IMR-90 (cell line): ENCODE measurements at places on chromosomes 6 and 20. TPM values are rescaled to one million over a fixed set of nuclear protein-coding genes. Genes with fewer than 3 reads are reported as not detected.
A peak's percentile ranks its signal among the peaks of the same experiment; 100 is the strongest.

Gene FABP7
- polyA plus RNA-seq: not detected in 2 replicates

DNA sequence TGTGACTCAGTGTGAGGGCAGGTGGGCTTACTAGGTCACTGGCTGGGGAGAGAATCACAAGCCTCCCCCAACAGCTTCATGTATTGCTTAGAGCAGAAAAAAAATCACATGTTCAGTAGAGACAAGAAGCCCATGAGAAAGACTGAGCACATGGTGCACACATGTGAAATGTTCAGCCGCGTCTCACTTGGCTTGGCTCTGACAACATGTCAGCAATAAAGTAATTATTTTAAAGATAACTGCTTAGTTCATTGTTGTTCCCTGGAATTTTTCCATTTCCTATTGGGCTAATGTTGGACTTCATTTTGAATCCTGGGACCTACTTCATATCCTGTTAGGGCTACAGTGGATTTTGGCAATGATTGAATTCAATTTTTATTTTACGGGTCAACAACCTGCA lies 222.6 kb downstream of the C6orf118 start:
- no peaks in the 10 kb centered on the region for H3K4me1 ChIP-seq
- H3K27me3 ChIP-seq: no peaks in the 10 kb centered on the region
- H3K36me3 ChIP-seq: no peaks in the 10 kb centered on the region
- no peak overlapping the region for H3K27ac ChIP-seq
- DNase-seq: no peak
- H3K4me3 ChIP-seq: no peak overlapping the region

Gene ADGB
- polyA plus RNA-seq: not detected in 2 replicates

Gene DDO
- polyA plus RNA-seq: 0.13 and 0.15 TPM in 2 replicates

Gene ALDH5A1
- polyA plus RNA-seq: 0.46 and 0.48 TPM in 2 replicates

Gene WFDC5
- not detected in 2 replicates for polyA plus RNA-seq

- H3K36me3 ChIP-seq: no peaks in the 10 kb centered on the region
- H3K27me3 ChIP-seq: no peaks in the 10 kb centered on the region
- DNase-seq: peak; percentile 18
- H3K4me3 ChIP-seq: no peak overlapping the region
- H3K4me1 ChIP-seq: peaks cover 6% of the 10 kb centered on the region
Measured at GRCh38 chr20:53826597-53827291, 233.1 kb upstream of the ZNF217 start.

DNA sequence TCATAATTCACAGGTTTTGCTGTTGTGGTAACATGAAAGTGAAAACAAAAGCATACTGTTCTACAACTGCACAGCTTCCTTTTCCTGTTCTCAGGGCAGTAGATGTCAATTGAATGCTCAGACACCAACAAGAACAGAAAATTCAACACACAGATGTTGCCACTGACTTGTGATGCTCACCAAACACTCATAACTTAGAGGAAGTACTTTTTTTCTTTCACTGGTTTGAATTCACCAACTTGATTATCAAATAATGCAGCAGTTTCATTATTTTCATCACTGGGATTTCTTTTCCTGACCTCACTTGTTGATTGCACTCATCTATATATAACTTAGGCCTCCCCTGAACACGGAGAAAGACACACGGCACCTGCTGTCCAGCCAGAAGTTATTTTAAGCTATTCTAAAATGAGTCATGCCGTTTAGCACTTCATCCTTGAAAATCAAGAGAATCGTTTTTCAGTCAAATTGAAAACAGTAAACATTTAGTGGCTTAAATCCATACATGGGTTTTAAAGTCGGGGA lies 949 bp downstream of the TXLNB start:
- no peak overlapping the region for H3K4me3 ChIP-seq
- no peaks in the 10 kb centered on the region for H3K36me3 ChIP-seq
- DNase-seq: peak; percentile 75
- H3K4me1 ChIP-seq: peaks cover 6% of the 10 kb centered on the region

Gene PTCRA
- not detected in 2 replicates for polyA plus RNA-seq

Gene MAPK13
- 2.8 and 2.9 TPM in 2 replicates for polyA plus RNA-seq

Gene PGC
- polyA plus RNA-seq: not detected in 2 replicates

GRCh38 chr20:38062890-38063289 lies 29.3 kb downstream of the RPRD1B start:
- no peaks in the 10 kb centered on the region for H3K27me3 ChIP-seq
- no peak overlapping the region for H3K4me3 ChIP-seq
- no peak for DNase-seq
- H3K36me3 ChIP-seq: peaks cover 50% of the 10 kb centered on the region

DNA sequence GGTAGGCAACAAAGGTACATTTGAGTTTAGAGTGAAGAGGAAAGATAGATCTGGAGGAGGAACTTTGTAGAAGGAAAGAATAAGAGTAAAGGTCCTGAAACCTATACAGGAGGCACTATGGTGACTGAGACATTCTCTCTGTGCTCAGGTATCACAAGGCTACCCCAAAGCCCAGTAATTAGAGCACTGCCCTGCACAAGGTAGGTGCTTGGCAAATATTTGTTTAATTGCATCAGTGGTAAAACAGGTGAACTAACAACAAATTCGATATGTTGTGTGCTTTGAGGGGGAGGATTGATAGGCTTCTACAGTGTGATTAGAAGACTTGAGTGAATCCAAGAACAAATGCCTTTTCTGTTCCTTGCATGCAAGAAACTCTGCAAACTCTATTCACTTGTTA lies 6.8 kb upstream of the TSHZ2 start:
- H3K27ac ChIP-seq: no peak overlapping the region
- no peaks in the 10 kb centered on the region for H3K27me3 ChIP-seq
- no peak overlapping the region for H3K4me3 ChIP-seq
- H3K4me1 ChIP-seq: no peaks in the 10 kb centered on the region
- no peaks in the 10 kb centered on the region for H3K36me3 ChIP-seq

DNA sequence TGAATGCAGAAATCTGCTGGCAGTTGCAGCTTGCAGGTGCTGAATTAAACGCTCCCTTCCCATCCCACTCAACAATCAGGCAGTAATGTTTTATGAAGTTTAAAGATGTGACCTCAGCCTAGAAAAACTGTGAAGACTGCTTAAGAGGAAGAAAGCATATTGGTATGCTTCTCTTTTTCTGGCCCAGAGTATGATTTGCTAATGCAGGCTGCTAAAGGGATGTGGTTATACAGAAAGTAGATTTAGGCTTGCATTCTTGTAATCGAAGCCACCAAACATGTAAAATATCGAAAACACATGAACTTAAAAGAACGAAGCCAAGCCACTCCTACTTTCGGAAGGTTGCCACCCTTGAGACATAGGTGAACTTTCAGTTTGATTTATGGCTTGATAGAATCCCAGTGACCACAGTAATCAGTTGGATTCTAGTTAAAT lies 40.7 kb downstream of the MAP3K5 start:
- H3K4me1 ChIP-seq: peaks cover 5% of the 10 kb centered on the region
- no peak overlapping the region for H3K27ac ChIP-seq
- no peaks in the 10 kb centered on the region for H3K27me3 ChIP-seq
- DNase-seq: peak; percentile 16
- no peak overlapping the region for H3K4me3 ChIP-seq
- H3K36me3 ChIP-seq: no peaks in the 10 kb centered on the region

- H3K36me3 ChIP-seq: no peaks in the 10 kb centered on the region
- no peaks in the 10 kb centered on the region for H3K27me3 ChIP-seq
- H3K27ac ChIP-seq: no peak overlapping the region
- DNase-seq: no peak
- H3K4me3 ChIP-seq: no peak overlapping the region
Measured at GRCh38 chr6:87421576-87421975, 13.8 kb downstream of the CFAP206 start.

Gene CST3
- 471 and 531 TPM in 2 replicates for polyA plus RNA-seq

Gene CDSN
- not detected in 2 replicates for polyA plus RNA-seq

Gene EPPIN
- polyA plus RNA-seq: not detected in 2 replicates

- H3K4me3 ChIP-seq: no peak overlapping the region
- no peaks in the 10 kb centered on the region for H3K36me3 ChIP-seq
- H3K27ac ChIP-seq: no peak overlapping the region
- DNase-seq: no peak
Measured at GRCh38 chr6:165184192-165184979, 125.0 kb downstream of the C6orf118 start.

DNA sequence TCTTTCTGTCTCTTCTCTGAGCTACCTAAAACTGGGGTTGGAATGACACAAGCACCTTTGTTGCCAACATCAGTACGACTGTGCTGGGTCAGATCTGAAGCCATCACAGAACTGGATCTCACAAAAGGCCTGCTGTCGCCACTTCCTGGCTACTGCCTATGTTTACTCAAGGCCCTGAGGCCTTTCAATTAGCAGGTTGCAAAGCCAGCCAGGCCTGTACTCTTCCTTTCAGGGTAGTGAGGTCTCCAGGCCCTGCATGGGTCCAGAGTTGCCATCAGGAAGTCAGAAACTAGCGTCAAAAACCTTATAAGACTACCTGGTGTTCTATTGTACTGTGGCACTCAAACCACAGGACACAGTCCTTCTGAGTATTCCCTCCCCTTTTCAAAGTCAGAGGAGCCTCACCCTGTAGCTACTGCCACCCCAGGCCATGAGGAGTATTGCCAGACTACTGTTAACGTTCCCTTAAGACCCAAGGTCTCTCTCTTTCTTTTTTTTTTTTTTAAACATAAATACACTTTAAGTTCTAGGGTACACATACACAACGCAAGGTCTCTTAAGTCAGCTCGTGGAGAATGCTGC lies 937.4 kb upstream of the GJE1 start:
- H3K4me3 ChIP-seq: no peak overlapping the region
- H3K36me3 ChIP-seq: no peaks in the 10 kb centered on the region
- no peaks in the 10 kb centered on the region for H3K4me1 ChIP-seq
- no peak overlapping the region for H3K27ac ChIP-seq
- DNase-seq: no peak
- no peaks in the 10 kb centered on the region for H3K27me3 ChIP-seq

GRCh38 chr6:98323605-98324004 lies 510.8 kb upstream of the POU3F2 start:
- no peaks in the 10 kb centered on the region for H3K36me3 ChIP-seq
- H3K27ac ChIP-seq: no peak overlapping the region
- no peak for DNase-seq

DNA sequence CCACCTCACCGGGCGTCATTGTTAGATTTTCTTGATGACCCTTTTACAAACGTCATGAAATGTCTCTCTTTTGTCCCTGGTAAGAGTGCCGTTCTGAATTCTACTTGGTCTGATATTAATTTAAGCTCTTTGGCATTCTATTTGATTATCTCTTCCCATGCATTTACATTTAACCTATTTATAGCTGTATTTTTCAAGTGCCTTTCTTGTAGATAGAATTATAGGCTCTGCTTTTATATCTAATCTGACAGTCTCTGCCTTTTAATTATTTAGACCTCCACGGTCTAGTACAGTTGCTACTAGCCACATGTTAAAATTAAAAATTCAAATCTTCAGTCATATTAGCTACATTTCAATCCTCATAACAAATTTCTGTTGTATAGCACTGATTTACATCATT lies 12.6 kb downstream of the RAB22A start:
- H3K36me3 ChIP-seq: peaks cover 2% of the 10 kb centered on the region; the same call in 1 of the 2 replicates
- H3K27me3 ChIP-seq: no peaks in the 10 kb centered on the region
- no peak overlapping the region for H3K27ac ChIP-seq
- no peak for DNase-seq

DNA sequence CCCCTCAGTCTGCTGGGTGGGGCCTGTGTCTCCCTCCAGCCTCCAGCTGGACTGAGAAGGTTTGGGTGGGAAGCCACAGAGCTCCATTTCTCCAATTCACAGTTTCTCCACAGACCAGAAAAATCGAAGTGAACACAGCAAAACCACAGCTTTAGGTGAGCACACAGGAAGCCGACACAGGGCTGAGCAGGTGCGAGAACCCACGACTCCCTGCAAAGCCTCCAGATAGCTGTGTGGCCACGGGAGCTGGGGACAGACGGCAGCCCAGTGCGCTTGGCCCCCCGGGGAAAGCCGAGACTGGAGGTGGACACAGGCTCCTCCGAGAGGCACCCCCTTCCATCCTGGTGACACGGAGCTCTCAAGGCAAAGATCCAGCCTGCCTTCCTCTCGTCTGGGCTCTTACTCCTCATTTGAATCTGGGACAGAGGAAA lies 29.0 kb upstream of the MPC1 start:
- H3K36me3 ChIP-seq: peaks cover 49% of the 10 kb centered on the region
- no peak overlapping the region for H3K27ac ChIP-seq
- no peak overlapping the region for H3K4me3 ChIP-seq
- no peaks in the 10 kb centered on the region for H3K4me1 ChIP-seq
- no peak for DNase-seq
- no peaks in the 10 kb centered on the region for H3K27me3 ChIP-seq

Gene KCNB1
- 0.05 TPM in 1 of 2 replicates, not detected in the other for polyA plus RNA-seq

Gene E2F1
- 14.0 and 14.6 TPM in 2 replicates for polyA plus RNA-seq

Gene CD93
- 0.02 TPM in 1 of 2 replicates, not detected in the other for polyA plus RNA-seq

GRCh38 chr6:77371748-77372147 lies 91.5 kb downstream of the HTR1B start:
- DNase-seq: no peak
- H3K4me3 ChIP-seq: no peak overlapping the region
- no peaks in the 10 kb centered on the region for H3K27me3 ChIP-seq
- no peak overlapping the region for H3K27ac ChIP-seq

GRCh38 chr6:52574709-52575501 lies 2.0 kb downstream of the TRAM2 start:
- DNase-seq: no peak
- H3K4me3 ChIP-seq: peak overlapping the region; percentile 88
- no peaks in the 10 kb centered on the region for H3K27me3 ChIP-seq
- peak overlapping the region; percentile 82 for H3K27ac ChIP-seq

DNA sequence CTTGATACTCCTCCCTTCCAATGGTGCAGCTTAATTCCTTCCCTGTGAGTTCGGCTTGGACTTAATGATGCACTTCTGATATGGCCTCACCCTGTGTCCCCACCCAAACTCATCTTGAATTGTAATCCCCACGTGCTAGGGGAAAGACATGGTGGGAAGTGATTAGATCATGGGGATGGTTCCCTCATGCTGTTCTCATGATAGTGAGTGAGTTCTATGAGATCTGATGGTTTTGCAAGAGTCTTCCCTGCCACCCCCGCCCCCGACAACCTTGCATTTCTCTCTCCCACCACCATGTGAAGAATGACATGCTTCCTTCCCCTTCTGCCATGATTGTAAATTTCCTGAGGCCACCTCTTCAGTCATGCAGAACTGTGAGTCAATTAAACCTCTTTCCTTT lies 50.3 kb upstream of the HLA-G start:
- DNase-seq: no peak
- H3K36me3 ChIP-seq: no peaks in the 10 kb centered on the region
- H3K4me1 ChIP-seq: no peaks in the 10 kb centered on the region

DNA sequence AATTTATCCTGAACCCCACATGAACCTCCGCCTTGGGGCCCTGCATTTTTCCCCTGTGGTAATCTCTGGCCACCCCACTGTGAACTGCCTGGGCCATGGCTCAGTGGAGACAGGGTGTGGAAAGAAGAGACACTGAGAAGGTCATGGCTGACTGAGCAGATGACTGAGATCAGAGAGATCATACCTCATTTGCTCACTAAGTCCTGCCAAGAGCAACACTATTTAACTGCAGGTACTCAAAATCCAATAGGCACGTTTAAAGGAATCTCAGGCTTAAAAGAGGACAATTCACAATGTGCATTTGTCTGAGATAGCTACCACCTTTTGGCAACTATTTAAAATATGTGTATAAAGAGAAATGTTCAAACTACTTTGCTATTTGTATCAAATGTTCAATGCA lies 305.0 kb downstream of the GMDS start:
- 0 out of 2 replicates have a peak, but pooled peaks cover 2% of the 10 kb centered on the region for H3K36me3 ChIP-seq
- H3K27ac ChIP-seq: no peak overlapping the region
- no peak for DNase-seq
- no peaks in the 10 kb centered on the region for H3K27me3 ChIP-seq

GRCh38 chr6:151544453-151544852 lies 50.6 kb downstream of the CCDC170 start:
- no peaks in the 10 kb centered on the region for H3K36me3 ChIP-seq
- no peaks in the 10 kb centered on the region for H3K4me1 ChIP-seq
- H3K27ac ChIP-seq: no peak overlapping the region
- H3K27me3 ChIP-seq: no peaks in the 10 kb centered on the region
- H3K4me3 ChIP-seq: no peak overlapping the region
- DNase-seq: no peak

Gene PDE10A
- 3.4 and 3.9 TPM in 2 replicates for polyA plus RNA-seq
